Tibial artery (tissue), 4 donors: ENCODE measurements at places on chromosomes 7 and 10.

DNA sequence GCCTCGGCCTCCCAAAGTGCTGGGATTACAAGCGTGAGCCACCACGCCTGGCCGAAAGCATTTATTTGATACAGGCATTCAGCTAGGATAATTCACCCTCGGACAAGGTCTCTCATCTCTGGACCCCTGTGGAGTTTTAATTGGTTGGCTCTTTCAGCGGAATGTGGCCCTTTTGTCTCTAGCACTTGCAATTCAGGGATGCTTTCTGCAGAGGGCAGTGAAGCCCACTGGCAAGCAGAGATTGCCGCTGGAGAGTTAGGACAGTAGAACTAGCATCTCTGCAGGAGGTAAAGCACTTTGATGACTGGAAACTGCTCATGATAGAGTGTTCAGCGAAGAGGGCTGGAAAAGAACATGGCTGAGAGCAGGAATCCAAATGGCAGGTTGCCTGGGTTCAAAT is 62.0 kb downstream of the SUFU start:
- DNase-seq = no peak

GRCh38 chr10:55374917-55375316 is 573.9 kb upstream of the PCDH15 start:
- no peak for DNase-seq

DNA sequence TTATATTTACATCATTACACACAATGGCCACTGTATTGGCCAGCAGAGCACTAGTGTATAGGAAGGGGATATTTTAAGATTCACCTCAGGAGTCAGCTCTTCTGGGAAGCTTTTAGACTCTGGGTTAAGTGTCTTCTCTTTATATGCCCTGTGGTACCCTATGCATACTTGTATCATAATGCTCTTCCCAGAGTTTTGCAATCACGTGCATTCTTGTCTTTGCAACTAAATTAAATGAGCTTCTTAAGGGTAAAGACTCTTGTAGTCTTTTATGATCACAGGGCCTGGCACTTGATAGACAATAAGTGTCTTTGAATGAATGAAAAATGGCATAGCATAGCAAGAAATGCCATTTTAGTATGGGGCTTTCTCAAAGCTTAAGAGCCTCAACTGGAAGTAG is 35.4 kb upstream of the ARMS2 start:
- DNase-seq = no peak

- no peak for DNase-seq
Observed at GRCh38 chr7:45606050-45606449, 31.9 kb downstream of the ADCY1 start.

DNA sequence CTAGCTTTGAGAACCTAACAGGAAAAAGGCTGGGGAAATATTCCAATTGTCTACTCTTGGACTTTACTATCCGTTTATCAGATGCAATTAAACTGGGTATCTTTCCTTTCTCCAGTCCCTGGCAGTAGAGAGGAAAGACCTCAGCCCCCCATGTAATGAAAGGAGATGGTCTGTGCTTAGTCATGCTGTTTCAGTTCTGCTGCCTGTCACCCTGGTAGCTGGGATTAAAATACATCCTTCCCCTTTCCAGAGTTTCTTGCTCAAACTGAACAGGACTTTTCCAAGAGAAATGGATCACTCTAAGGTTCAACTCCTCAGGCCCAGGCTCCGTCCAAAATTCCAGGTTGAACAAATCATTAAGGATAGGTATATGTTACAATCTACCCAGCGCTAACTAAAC is 202.9 kb downstream of the PTEN start:
- DNase-seq = no peak

GRCh38 chr10:72083790-72084459 is 4.4 kb downstream of the SPOCK2 start:
- DNase-seq = peak; percentile 43

DNA sequence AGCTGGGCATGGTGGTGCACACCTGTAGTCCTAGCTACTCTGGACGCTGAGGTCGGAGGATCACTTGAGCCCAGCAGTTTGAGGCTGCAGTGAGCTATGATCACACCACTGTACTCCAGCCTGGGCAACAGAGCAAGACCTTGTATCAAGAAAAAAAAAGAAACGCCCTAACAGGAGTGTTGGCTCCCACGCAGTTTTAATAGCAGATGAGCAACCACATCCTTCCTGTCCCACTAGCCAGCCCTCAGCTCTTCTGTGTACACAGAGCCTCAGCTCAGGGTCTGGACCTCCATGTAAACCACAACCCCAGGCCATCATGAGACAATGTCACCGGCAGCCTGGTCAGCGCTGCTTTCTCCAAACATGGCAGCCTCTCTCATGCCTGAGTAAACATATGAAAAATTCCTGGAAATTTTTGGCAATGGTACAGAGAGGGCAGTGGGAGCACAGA is 108.2 kb downstream of the PIP4K2A start:
- peak; percentile 56 for DNase-seq

GRCh38 chr7:55109404-55110167 is 90.8 kb downstream of the EGFR start:
- DNase-seq = no peak

GRCh38 chr7:144439717-144440205 is 36.3 kb upstream of the NOBOX start:
- no peak for DNase-seq
